Stimulated activated CD4-positive, alpha-beta T cell treated with anti-CD3 and anti-CD28 coated beads, Interleukin-4, amount 100 ng/mL, for 24 hours (primary cell): ENCODE measurements at places on chromosomes 13 and 19.

GRCh38 chr19:33640773-33641172 lies 19.0 kb downstream of the CHST8 start:
- DNase-seq, result no peak

GRCh38 chr13:100543872-100544602 lies 44.6 kb downstream of the GGACT start:
- no peak for DNase-seq

DNA sequence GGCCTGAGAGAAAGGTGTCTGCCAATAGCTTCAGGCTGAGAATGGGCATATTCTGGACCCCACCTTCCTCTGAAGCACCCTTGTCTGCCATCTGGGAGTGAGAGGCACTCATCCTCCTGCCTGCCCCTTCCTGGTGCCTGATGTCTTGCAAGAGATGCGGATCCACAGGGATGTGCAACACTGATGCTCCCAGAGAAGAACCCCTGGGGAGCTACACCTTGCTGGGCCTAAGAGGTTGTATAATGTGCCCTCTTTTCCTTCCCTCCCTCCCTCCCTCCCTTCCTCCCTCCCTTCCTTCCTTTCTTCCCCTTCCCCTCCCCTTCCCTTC lies 34.6 kb downstream of the ADPRHL1 start:
- no peak for DNase-seq

- DNase-seq, result no peak
These were observed 167.4 kb upstream of the STARD13 start for GRCh38 chr13:33452873-33453517.
